ENCODE measurements at places on chromosomes 7 and 10. TPM values are rescaled to one million over a fixed set of nuclear protein-coding genes. Genes with fewer than 3 reads are reported as not detected.

The HTR5A gene
- total RNA-seq = not detected

The ZNF33A gene
- total RNA-seq = 30.5 TPM

The HTR7 gene
- 0.22 TPM for total RNA-seq

The GATA3 gene
- total RNA-seq = under 0.01 TPM

The NAT16 gene
- total RNA-seq = not detected

The LMTK2 gene
- total RNA-seq = 7.6 TPM

The STAM gene
- total RNA-seq = 11.2 TPM

The CDNF gene
- 1.0 TPM for total RNA-seq

The STEAP2 gene
- 0.52 TPM for total RNA-seq

The BAG3 gene
- 5.2 TPM for total RNA-seq

The DBF4 gene
- 5.7 TPM for total RNA-seq

The CFAP69 gene
- total RNA-seq = 3.0 TPM

The OGDH gene
- total RNA-seq = 35.1 TPM

The ABHD11 gene
- total RNA-seq = 5.4 TPM

The CTNNA3 gene
- total RNA-seq = 0.22 TPM

The INMT gene
- total RNA-seq = not detected

Data from dermis lymphatic vessel endothelial cell (primary cell).